ENCODE measurements at places on chromosomes 16 and 17.

DNA sequence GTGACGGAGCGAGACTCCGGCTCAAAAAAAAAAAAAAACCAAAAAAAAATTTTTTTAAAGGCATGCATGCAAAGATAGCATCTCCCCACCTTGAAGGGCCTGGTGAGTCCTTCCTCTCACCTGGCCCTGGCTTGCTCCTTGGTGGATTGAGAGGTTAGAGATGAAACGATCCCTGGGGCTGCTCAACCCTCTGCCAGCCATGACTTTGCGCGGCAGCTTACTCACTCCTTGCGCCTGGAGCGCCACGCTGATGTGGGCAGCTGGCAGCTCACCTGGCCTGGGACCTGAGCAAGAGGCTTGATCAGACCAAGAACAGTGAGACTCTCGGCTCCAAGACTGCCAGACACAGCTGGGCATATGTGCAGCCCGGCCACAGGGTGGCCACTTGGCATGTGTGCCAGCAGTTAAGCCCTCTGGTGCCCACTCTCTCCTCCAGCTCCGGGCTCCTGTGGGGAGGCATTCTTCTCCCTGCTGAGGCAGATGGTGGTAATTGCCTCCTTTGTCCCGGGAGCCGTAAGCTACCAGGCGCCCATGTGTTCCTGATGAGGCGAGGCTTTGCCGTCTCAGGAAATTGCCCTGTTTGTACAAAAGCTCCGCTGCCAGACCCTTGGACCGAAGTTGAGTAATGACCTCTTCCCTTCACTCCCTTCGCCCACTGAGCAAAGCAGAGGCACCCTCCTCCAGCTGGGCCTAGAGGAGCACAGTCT is 5.1 kb upstream of the EVPL start:
- peak; percentile 68 for DNase-seq

- no peak for DNase-seq
Measured at GRCh38 chr17:57517632-57518456, 227.3 kb downstream of the CCDC182 start.

- peak; percentile 82 for DNase-seq
Measured at GRCh38 chr16:70660672-70661350, 14.5 kb downstream of the IL34 start.

DNA sequence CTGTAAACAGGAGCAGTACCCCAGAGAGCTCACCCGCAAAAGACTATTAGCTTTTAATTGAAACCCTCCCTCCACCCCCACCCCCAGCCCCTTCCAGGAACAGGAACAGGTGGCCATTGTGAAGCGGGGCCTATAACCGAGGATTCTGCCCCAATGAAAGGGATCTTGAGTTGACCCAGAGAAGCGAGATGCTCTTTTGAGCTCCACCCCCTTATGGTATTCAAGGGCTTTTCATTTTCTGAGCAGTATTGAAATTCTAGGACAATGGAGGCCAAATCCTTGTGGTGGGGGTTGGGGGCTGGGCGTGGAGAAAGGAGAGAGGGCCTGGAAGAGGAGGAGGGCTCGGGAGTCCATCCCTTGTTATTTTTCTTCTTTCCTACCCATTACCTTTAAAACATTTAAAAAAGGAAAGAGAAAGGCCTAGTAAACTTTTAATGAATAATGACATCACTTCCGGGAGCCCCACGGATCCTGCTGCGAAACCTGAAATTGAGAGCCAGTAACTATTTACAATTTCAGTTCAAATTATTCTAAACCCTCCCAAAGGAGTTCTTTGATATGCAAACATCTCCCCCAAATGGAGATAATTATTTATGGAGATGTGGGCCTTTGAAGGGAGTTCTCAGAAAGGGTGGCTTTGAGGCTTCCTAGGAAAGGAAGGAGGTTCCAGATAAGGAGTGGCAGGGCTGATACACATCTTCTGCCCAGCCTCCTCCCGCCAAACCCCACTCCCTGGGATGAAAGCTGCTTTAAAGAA is 30.5 kb downstream of the HS3ST3B1 start:
- no peak for DNase-seq

DNA sequence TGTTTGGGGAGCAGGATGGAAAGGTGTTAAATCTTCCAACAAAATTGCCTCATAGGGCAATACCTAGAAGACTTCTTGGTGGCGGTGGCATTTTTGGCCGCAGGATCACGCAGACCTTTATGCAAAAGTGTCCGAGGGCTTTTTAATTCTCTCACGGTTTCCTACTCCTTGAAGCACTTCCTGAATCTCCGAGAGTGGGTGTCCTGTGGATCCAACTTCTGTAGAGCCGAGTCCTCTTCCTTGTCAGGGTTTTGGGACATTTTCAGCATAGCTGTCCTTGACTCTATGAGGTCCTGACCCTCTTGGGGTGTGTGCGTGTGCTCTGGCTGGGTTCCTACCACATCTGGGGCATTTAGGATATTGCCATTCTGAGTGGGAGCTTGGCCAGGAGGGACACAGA is 31.7 kb downstream of the IL21R start:
- DNase-seq: no peak

- no peak for DNase-seq
Measured at GRCh38 chr16:75921281-75921680, 195.0 kb upstream of the CPHXL start.

DNA sequence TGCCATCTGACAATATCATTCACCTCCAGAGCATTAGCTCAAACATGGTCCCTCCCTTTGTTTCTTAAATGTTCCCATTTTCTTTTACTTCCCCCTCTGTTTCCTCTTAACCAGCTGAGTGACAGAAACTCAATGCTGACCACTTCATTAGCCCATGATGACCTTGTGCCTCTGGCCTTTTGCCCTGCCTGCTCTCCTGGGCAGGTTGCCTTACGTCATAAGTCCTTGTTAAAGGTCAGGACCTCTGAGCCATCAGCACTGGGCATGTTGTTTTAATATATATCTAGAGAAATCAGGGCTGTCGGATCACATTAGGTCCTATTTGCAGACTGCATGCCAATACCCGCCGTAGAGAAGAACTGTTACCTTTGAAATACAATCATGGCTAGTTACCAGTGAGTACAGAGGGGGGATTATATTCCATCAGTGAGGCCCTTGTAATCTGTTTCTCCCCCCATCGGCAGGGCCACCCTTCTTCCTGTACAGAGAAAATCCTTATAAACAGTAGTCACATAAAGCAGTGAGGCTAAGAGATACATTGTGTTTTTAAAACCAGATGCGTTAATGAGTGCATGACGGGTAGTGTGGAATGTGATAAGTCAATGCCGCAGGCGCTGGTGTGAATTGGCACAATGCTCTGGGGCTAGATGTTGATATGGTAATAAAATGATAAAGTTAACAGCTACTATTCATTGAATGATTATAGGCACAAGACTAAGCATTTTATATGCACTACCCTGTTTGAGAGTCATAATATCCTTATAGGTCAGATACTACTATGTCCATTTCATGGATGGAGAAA is 94.3 kb upstream of the ZFHX3 start:
- DNase-seq: no peak

- DNase-seq: no peak
Measured at GRCh38 chr17:79517827-79518584, 92.8 kb downstream of the RBFOX3 start.
